Activated naive CD4-positive, alpha-beta T cell (primary cell): ENCODE measurements at places on chromosomes 7 and 10.

DNA sequence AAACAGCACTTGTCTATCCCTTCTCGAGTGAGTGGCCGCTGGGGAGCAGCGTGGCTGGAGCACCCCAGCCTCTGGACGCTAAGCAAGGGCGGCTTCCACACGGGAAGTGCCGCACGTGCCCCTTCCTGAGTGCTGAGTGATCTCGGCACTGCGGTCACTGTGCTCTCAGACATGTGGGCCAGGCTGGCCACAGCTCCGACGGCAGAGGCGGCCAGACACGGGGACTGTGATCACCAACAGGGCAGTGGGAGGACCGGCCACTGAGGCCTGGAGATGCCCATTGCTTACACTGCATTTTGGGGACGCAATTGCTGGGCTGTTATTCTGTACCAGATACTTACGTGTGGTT lies 7.0 kb downstream of the ECHS1 start:
- DNase-seq, result no peak

- no peak for DNase-seq
Measured at GRCh38 chr10:77229704-77230103, 407.9 kb downstream of the KCNMA1 start.

GRCh38 chr7:21547501-21547900 lies 4.7 kb downstream of the DNAH11 start:
- DNase-seq, result no peak

GRCh38 chr10:96230527-96230926 lies 40.8 kb downstream of the BLNK start:
- no peak for DNase-seq

DNA sequence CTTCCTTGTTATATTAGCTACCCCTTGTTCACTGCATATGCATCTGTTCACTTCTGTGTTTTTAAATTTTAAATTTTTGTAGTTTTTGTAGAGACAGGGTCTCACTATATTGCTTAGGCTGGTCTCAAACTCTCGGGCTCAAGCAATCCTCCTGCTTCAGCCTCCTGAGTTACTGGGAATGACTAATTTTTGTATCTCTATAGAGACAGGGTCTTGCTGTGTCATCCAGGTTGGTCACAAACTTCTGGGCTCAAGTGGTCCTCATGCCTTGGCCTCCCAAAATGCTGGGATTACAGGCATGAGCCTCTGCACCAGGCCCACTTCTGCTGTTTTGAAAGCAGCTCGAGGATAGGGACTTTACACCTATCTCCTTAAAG lies 64.6 kb downstream of the PRTFDC1 start:
- no peak for DNase-seq

- DNase-seq, result no peak
Measured at GRCh38 chr7:30549931-30550493, 44.7 kb upstream of the GARS1 start.

DNA sequence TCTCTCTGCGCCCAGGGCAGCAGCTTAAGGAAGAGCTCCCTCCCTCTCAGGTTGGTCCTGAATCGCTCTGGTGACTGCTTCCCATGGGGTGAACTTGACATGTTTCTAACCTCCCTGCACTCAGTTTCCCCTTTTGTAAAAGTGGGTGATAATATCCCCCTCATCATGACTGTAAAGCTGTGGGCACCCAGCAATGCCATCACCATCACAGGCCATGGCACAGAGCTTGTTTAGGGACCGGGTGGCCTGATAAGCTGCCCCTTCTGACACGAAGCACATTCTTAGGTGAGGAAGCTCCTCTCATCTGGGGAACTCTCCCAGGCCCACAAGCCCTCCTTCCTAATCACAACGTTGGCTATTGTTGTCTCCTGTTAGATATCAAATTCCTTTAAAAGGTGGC lies 972.8 kb upstream of the ZNF722 start:
- DNase-seq, result no peak

- no peak for DNase-seq
Measured at GRCh38 chr10:88342733-88343310, 240.3 kb downstream of the RNLS start.

- DNase-seq, result no peak
Measured at GRCh38 chr7:135316648-135317313, 83.1 kb downstream of the STRA8 start.

DNA sequence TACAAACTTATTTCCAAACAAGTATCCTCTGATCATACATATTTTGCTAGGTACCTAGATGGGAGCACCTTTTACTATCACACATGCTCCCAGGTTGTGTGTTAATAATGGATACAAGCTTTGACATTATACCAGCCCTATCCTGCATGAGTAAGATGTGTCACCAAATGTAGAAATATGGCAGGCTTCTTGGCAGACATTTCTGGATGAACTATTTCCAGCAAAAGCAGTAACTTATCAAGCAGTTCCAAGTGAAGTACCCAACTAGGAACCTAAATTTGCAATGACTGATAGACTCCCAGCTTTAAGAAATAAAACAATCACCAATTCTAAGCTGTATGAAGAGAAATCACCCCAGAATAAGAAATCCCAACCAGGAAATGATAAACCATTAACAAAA lies 103.7 kb upstream of the TMEM72 start:
- DNase-seq, result no peak

- no peak for DNase-seq
Measured at GRCh38 chr7:43467406-43467805, 115.5 kb upstream of the STK17A start.

DNA sequence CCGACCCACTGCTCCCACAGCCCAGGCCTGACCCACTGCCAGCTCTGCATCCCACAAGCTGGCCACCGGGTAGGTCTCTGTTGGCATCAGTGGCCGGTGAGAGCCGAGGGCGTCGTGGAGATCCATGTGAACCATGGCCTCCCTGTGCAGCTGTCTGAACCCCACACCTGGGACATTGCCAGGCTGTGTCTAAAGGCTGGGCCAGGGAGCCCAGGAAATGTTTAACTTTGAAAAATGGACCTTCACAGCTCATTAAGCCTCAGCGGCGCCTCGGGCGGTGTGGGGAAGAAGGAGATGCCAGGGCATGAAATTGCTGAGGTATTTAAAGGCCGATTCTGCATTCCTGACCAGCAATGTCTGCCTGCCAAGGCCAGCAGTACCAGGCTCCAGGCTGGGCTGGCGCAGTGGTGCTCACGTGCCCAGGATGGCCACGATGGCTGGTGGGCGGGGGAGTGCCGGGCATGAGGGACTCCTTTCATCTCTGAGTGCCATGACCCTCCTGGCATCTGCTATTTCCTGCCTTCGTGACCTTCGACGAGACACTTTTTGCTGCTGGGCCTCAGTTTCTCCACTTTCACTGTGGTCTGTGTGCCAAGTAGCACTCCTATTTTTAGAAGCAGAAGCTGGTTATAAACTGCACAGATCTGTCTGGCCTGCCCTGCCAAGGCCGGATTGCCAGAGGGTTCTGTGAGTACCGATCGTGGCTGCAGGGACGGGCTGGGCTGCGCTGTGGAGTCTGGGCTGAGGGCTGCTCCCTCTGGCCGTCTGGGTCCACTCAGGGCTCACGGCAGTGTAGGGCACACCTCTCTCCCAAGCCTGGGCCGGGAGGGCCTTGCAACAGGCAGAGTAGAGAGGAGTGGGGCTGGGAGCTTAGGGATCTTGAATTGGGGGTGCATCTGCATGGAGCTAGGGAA lies 21.8 kb downstream of the ELFN1 start:
- no peak for DNase-seq

DNA sequence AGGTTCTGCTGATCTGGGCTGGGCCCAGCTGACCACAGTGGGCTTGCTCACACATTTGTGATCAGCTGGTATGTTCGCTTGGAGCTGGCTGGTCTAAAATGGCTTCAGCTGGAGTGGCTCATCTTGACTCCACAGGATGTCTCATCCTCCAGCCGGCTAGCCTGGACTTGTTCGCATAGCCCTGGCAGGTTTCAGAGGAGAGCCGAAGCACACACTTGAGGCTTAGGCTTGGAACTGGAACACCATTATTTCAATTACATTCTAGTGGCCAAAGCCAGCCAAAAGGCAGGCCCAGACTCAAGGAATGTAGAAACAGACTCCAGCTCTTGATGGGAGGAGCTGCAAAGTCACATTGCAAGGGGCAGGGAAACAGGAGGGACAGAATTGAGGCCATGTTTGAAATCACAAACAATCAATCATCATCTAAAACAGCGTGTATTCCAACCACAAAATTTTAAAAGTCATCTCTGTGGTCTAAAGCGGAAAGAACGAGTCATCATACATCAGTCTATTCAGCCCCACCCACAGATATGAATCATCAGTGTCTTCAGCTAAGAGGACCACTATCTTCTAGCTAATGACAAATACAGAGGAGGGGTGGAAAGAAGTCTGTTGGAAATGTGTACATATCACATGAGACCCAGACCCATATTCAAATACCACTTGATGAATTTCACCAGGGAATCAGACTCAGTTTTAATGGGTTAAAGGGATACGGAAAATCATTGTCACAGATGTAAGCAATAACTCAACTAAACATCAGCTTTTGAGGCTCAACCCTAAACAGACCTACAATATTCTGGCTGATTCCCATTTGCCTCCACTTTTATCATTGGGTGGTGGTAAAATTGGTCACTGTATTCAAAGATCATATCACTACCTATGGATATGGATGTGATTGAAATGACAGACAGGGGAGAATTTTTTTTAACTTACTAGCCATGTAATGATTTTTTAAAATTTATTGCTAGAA lies 139.0 kb upstream of the MKLN1 start:
- DNase-seq, result peak; percentile 3

- no peak for DNase-seq
Measured at GRCh38 chr10:64067009-64067606, 545.9 kb downstream of the REEP3 start.

GRCh38 chr7:27194686-27195379 lies 5.1 kb downstream of the HOXA13 start:
- DNase-seq, result no peak

DNA sequence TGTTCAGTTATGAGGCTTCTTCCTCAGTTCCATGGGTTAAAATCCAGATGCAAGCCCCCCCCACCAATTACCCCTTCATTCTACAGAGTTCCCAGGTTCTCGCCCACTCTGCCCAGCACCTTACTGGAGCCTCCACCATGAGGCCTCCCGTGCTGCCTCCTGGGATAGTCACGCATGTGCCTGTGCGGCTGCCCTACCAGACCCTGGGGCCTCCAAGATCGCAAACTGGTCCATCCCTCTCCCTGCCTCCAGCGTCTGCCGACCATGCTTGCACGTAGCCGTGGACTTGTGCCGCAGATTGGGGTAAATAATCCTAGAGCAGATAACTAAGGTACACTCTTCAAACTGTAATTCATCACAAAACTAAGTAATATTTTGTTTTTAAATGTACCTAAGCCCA lies 611.2 kb downstream of the PTPRN2 start:
- no peak for DNase-seq

DNA sequence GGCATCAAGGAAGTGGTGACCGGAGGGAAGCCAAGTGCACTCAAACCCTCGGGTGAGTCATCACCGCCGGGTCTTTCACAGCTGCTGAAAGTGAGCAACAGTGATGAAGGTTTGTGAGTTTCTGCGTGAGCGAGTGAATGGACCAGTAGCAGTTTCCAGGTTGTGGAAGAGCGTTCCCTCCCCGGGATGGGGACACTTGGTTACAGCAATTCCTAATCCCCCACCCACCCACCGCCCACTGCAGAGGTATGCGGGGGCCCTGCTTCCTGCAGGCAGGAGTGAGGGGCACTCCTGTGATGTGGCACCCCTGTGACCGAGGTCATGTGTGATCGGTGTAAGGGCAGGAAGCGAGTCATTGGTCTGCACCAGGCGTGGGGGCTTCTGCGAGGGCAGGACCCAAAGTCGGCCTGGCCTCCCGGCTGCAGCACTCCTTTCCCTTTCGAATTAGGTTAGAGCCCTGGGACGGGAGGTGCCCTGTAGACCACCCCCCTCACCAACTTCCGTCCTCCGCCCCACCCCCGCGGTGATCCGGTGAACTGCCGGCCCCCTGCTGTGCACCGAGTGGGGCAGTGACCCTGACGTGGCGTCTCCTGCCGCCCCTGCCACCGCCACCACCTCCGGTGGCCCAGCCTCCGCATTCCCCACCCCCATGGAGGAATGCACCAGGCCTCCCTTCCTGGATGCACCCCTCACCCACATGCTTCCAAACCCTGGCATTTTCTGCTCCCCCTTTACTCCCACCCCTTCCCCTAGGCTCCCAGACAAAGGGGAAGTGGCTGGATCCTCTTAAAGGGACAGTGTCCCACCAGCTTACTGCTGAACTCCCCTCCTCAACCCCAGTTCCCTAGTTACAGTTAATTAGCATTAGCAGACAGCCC lies 10.9 kb downstream of the LIMK1 start:
- DNase-seq, result peak; percentile 36
